Activated CD4-positive, alpha-beta T cell treated with anti-CD3 and anti-CD28 coated beads, Interleukin-10, Interleukin-2, amounts not matched to agents 100 ng/mL and 50 ng/mL, durations not matched to agents 16 hours and 8 hours (primary cell): ENCODE measurements at places on chromosomes 13 and 19.

DNA sequence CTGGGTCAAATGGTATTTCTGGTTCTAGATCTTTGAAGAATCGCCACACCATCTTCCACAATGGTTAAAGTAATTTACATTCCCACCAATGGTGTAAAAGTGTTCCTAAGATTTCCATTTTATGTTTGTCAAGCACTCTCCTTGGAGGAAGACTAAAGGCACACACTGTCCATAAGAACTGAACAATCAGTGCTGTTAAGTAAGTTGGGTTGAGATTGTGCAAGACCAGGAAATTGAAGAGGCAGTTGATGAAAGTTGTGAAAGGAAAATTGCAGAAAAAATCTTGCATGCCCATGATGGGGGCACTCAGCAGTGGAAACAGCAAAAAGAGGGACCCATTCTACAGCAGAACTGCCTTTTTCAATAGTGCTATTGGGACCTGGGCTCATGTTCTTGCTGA, 323.6 kb downstream of the DLEU7 start:
- DNase-seq: no peak

DNA sequence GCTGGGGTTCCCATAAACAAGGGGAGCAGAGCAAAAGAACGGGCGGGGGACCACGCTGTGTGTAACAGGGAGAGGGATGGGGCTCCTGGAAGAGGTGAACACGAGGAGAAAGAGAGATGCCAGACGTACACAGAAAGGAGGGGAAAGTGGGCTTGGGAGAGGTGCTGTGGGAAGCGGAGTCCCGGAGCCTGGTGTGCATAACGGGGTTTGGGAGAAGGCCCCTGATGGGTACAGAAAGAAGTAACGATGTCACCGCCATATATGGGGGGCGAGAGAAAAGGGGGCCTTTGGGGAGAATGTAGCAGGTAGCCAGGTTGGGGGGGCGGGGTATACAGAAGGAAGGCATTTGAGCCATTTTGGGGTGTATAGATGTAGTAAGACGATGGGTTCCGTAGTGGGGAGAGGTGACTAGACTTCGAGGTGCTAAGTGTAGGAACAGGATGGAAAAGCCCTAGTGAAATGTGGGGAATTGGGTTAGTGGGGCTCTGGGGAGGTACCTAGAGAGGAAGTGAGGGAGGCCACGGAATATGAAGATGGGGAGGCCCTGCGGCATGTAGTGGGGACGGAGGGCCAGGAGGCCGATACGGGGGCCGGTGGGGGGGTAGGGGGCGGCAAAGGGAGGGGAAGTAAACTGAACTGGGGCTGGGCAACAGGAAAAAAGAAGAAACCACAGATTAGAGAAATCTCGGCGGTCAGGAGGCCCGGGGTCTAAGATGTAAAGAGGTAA, 787 bp downstream of the ZNF580 start:
- DNase-seq: peak; percentile 54

DNA sequence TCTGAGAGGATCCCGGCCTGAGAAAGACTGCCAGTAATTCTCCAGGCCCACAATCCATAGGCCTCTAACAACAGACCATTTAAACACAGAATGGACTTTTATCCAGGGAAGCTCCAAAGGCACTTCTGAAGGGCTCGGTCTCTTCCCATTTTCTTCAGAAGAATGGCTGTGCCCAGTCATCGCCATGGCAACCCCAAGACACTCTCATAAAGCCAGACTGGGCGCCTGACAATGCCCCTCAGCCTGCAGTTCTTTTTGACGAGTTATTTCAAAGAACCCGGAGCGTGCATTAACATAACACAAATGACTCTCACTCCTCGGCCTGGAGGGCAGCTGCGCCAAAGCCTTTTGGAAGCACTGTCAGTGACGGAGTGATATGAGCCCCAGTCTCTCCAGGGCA, 61.0 kb downstream of the RASA3 start:
- no peak for DNase-seq

DNA sequence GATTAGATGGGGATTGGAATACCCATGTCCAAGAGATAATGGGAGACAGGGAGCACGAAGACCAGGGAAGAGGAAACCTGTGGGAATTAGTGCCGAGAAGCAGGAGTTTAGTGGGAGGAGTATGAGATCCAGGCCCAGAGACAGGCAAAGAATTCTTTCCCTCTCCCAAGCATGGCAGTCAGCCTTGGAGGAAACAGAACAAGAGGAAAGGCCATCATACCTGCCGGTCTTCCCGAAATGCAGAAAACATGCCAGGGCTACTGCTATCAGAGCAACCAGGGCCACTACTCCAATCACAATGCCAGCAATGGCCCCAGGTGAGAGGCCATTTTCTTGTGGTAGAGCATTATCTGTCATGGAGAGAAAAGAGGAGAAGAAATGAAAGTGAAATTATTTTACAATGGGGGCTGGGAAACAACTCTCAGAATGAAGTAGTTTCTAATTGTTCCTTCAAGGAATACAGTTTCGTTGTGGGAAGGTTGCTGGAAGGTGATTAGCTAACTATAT, 16.1 kb downstream of the CEACAM1 start:
- no peak for DNase-seq

GRCh38 chr19:3383121-3383722, 16.8 kb downstream of the NFIC start:
- DNase-seq: no peak

- DNase-seq: peak; percentile 78
Observed at GRCh38 chr19:12946092-12946721, 545 bp downstream of the RAD23A start.

DNA sequence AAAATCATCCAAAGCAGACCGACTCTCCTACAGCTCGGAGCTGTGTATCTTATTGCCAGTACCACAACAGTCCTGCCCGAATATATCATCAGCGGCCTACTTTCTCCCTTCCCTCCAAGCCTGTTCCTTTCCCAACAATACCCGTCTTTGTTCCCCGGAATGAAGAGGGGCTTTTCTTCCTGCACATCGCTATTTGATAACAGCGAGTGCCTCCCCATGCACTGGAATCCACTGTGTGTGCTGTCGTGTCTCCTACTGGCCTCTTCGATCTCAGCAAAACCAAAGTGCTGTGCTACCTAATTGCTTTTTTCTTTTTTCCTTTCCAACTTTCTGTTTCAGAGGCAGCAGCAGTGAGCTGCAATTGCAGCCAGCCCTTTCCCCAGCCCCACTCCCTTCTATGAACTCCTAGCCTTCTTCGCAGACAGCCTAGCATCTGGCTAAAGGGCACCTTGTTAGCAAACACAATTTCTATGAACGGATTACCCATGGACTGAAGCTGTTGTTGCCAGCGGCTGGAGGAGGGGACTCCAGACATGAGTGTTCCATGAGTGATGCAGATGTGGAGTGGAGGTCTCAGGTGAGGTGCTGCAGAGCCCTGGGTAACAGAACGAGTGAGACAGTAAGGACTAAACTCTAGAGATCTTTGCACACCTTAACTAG, 43.4 kb downstream of the EFNB2 start:
- no peak for DNase-seq

DNA sequence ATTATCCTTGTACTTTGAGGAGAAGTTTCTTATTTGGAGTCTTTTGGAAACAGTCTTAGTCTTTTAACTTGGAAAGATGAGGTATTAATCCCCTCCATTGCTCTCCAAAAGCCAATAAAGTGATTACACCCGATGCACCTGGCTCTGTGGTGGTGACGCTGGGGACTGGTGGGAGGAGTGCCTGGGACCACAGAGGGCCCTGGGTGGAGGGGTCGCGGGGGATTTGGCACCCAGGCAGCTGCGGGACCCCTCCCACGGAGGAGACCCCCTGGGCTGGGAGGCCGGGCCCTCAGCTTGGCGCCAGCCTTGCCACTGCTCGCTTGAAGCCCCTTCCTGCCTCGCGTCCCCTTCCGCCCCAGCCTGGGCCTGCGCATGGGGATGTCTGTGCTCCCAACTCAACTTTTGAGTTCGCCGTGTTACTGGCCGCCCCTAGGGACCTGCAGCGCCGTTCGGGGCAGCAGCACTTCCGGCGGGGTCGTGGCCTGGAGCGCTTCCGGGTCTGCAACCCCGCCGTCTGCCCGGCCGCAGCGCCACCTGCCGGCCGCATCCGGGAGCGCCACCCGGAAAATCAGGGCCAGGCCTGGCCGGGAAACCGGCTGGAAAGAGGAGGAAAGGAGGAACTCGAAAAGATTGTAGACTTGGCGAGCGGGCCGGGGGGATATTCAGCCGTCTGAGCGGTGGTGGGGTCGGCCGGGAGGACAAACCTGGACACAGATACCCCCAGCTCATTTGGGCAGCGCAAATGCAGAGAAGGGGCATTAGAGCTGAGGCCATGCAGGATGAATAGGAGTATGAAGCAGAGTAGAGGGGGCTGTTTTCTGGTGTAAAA, 8.4 kb downstream of the PEAK3 start:
- peak; percentile 88 for DNase-seq

- DNase-seq: no peak
Observed at GRCh38 chr13:41550276-41550675, 92.9 kb downstream of the RGCC start.

DNA sequence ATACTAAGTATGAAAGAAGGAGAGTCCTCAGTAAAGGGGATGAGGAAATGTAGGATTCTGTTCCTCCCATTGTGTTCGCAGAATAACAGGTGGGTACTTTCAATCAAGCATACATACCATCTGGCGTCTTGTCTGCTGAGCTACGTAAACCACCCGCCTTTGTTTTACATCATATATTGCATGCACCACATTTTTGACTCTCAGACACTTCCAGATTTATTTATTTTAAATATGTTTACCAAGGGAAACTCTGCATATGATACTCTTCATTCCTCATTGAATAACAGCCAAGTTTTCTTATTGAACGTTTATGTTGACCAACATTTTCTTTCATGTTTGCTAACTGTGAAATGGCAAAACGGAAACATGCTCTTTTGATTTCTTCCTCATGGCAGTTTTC, 174.1 kb downstream of the FGF14 start:
- no peak for DNase-seq

- no peak for DNase-seq
Observed at GRCh38 chr13:82569581-82569980, 1312.7 kb downstream of the SLITRK1 start.
